ENCODE measurements at places on chromosomes 16 and 17.

GRCh38 chr16:1871974-1872635 lies at the start of gene MEIOB:
MEIOB (minus strand) TSS chr16:1872164; CDS start chr16:1868175, 3,989 bp downstream.
- DNase-seq, result no peak

- no peak for DNase-seq
Measured at GRCh38 chr17:58340405-58340876, 11.6 kb downstream of the SUPT4H1 start.

GRCh38 chr16:59688006-59688405 lies 953.9 kb upstream of the GOT2 start:
- no peak for DNase-seq

DNA sequence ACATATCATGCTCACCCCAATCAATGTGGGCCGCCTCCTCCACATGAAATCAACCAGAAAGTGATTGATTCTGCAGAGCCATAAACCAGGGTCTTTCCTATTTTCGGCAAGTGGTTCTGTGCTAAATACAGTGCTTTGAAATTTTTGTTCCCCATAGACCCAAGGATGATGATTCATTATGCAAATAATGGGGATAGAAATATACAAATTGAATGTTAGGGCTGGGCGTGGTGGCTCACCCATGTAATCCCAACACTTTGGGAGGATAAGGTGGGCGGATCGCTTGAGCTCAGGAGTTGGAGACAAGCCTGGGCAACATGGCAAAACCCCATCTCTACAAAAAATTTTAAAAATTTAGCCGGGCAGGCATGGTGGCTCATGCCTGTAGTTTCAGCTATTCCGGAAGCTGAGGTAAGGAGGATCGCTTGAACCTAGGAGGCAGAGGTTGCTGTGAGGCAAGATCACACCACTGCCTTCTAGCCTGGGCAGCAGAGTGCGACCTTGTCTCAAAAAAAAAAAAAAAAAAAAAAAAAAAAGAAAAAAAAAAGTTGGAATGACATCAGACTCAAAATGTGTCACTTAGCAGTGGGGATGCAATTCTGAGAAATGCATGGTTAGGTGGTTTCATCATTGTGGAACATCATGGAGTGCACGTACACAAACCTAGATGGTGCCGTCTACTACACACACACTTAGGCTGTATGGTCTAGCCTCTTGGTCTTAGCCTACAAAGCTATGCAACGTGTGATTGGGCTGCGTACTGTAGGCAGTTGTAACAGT lies 581.7 kb downstream of the MAF start:
- no peak for DNase-seq

DNA sequence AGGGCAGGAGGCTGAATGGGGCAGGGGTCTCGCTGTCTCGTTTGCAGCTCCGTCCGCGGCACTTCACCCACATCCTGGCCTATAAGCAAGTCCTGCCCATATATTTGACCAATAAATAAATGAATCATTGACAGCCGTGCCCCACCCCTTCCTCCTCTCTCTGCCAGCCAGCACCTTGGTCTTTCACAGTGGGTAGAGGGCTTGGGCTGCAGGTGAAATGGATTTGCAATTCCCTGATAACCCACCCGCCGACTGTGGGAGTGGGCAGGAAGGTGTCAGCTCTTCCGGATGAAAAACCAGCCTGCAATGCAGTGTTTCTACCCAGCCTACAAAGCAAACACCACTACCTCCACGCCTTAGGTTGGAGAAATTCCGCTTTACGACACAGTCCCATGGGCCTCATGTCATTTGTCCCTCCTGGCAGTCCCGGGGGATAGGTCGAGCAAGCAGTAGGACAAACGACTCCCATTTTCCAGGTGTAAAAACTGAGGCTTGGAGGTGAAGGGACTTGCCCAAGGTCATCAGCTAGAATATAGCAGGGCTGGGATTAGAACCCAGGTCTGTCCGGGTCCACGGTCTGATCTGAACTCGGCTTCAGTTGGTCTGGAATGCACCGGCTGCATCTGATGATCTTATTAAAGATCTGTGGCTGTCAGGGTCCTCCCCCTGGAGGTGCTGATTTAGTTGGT lies 79.0 kb downstream of the ABCC1 start:
- DNase-seq, result no peak

GRCh38 chr17:19876529-19877161 lies 8.9 kb upstream of the ULK2 start:
- DNase-seq, result peak; percentile 17

GRCh38 chr17:81295031-81295675 lies at the start of gene SLC38A10:
SLC38A10 (minus strand) TSS chr17:81295307; CDS start chr17:81294921, 386 bp downstream.
- peak; percentile 88 for DNase-seq

GRCh38 chr17:50976951-50977472 lies 110.9 kb upstream of the TOB1 start:
- no peak for DNase-seq

GRCh38 chr17:18039535-18040260 lies 490 bp downstream of the GID4 start:
- DNase-seq, result no peak

GRCh38 chr16:86809458-86809955 lies 231.2 kb downstream of the FOXL1 start:
- DNase-seq, result no peak

Data from T-helper 9 cell (primary cell).